ENCODE measurements at places on chromosomes 12 and 14.

DNA sequence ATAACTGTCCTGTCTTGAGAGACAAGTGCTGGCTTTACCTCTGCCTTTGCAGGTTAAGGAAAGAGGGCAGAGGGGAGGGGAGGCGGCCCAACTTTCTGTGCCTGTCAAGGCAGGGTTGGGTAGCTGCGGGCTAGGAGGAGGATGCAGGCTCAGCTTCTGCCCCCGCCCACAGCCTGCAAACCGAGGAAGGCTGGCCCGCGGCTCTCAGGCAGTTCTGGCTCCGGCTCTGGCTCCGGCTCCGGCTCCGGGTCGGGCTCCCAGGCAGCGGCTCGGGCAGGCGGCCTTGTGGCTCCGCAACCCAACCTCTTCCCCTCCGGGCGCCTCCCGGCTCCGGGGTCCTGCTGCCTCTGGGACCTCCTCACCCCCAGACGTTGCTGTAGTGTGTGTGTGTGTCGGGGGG lies 92.9 kb downstream of the TMEM30B start:
- peak; percentile 81 for DNase-seq

DNA sequence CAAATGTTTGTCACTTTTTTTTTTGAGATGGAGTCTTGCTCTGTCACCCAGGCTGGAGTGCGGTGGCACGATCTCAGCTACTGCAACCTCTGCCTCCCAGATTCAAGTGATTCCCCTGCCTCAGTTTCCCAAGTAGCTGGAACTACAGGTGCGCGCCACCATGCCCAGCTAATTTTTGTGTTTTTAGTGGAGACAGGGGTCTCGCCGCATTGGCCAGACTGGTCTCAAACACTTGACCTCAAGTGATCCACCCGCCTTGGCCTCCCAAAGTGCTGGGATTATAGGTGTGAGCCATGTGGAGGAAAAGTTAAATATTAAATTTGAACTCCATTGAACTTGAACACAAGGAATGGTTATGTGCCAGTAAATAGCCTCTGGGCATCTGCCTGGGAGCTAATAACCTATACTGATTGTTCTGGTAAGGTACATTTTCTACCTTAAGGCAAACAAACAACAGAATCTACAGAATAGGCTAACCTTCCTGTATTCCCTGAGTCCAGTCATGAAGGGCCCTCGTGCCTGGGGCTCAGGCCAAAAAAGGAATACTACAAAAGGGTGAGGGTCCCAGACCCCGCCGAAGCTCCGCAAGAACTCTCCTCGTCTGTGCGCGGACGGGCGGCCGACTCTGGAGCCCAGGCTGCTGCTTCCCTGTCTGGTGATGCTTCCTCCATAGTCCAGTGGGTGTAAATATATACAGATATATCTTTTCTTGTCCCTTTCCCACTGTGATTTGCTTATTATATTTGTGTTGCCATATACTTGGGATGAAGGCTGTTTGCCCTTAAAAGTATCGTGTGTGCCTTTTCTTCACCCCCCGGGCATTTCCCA lies 74.0 kb upstream of the EIF5 start:
- no peak for DNase-seq

- DNase-seq: no peak
Measured at GRCh38 chr12:62347922-62348650, 87.9 kb downstream of the USP15 start.

- DNase-seq: no peak
Measured at GRCh38 chr12:18706798-18707197, 31.0 kb downstream of the PLCZ1 start.

GRCh38 chr14:99681832-99682148 lies 2.3 kb upstream of the CYP46A1 start:
- no peak for DNase-seq

GRCh38 chr14:85991156-85991555 lies 461.2 kb downstream of the FLRT2 start:
- no peak for DNase-seq

Measured in ELF-1 (cell line).